Temporal lobe (tissue), 4 donors: ENCODE measurements at places on chromosomes 13 and 19. TPM values are rescaled to one million over a fixed set of nuclear protein-coding genes. Genes with fewer than 3 reads are reported as not detected.

Gene CLIP3
- total RNA-seq = 49.4 TPM

Gene SIAH3
- 12.5 TPM for total RNA-seq

Gene TEAD2
- 5.7 TPM for total RNA-seq

Gene FLT3LG
- 0.25 TPM for total RNA-seq

Gene SWSAP1
- total RNA-seq = 0.25 TPM

Gene ISYNA1
- total RNA-seq = 80.4 TPM

Gene PTGIR
- 0.25 TPM for total RNA-seq

Gene RCBTB1
- total RNA-seq = 11.3 TPM

Gene EXOC3L2
- under 0.01 TPM for total RNA-seq

Gene IFNL1
- not detected for total RNA-seq

Gene POLRMT
- 11.3 TPM for total RNA-seq

Gene C19orf18
- total RNA-seq = 0.25 TPM
